ENCODE measurements at places on chromosomes 2 and 18. TPM values are rescaled to one million over a fixed set of nuclear protein-coding genes. Genes with fewer than 3 reads are reported as not detected.

Gene ANKRD30BL
- total RNA-seq: not detected

DNA sequence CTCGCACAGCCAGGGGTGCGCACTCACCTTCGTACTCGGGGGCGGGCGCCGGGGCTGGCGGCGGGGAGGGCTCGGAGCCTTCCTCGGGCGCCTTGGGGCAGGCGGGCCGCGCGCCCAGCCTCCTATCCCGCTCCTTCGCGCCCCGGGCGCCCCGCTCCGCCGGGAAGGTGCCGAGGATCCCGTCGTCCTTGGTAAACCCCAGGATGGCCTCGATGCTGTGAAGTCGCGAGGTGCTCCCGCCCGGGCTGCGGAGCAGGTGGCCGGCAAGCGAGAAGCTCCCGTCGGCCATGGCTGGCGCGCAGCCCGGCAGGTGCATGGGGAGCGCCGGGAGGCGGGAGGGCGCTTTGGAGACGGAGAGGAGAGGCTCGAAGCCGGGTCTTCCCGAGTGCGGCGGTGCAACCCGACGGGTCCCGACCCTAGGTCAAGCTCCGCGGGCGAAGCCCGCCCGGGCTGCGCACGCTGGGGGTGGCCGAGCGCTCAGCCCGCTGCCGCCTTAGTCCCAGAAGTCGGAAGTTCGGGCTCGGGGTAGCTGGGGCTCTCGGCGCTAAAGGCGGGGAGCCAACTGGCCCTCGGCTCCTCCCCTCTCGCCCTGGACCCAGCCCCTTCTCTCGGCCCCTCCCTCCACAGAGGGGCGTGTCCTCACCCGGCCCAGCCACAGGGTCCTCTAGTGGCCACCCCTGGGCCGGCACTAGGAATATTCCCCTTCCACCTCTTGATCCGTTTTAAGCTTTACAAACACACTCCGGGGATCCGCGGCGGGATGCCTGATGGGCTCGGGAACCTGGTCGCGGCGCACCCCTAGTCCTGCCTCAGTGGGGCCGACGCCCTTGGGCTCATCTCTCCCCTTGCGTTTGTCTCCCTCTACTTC is at the start of gene RAX:
Gene RAX, minus strand, starts transcription at position 564 of the 868 bp plus-strand sequence. Its CDS starts 248 bp downstream, at position 316.
- no peak for DNase-seq

Gene ADAM17
- 22.3 TPM for total RNA-seq

Gene MALL
- 43.7 TPM for total RNA-seq

- no peak for DNase-seq
Observed at GRCh38 chr2:37573451-37574388, 97.7 kb downstream of the CDC42EP3 start.
